SIG-M5 (cell line): ENCODE measurements at places on chromosomes 3 and 15.

DNA sequence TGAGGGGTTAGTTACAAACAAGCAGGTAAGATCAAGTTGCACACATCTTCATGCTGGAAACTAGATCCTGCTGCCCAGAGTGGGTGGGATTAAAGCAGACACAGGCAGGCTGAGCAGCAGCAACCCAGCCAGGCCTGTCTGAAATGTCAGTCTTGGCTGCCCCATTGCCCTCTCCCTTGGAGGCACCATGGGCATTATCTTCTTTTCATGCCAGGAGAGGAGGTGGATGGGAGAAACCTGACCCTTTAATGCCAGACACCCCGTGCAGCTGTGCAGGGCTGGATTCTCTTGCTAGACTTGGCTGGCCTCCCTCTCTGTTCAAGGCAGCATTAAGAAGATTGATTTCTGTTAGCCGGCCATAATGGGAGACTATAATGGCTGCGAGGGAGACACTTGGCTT lies 23.0 kb upstream of the EPHB1 start:
- DNase-seq = no peak

- DNase-seq = no peak
Observed at GRCh38 chr3:180332608-180333007, 269.4 kb upstream of the TTC14 start.

- DNase-seq = no peak
Observed at GRCh38 chr15:56871867-56872266, 46.6 kb upstream of the TCF12 start.

DNA sequence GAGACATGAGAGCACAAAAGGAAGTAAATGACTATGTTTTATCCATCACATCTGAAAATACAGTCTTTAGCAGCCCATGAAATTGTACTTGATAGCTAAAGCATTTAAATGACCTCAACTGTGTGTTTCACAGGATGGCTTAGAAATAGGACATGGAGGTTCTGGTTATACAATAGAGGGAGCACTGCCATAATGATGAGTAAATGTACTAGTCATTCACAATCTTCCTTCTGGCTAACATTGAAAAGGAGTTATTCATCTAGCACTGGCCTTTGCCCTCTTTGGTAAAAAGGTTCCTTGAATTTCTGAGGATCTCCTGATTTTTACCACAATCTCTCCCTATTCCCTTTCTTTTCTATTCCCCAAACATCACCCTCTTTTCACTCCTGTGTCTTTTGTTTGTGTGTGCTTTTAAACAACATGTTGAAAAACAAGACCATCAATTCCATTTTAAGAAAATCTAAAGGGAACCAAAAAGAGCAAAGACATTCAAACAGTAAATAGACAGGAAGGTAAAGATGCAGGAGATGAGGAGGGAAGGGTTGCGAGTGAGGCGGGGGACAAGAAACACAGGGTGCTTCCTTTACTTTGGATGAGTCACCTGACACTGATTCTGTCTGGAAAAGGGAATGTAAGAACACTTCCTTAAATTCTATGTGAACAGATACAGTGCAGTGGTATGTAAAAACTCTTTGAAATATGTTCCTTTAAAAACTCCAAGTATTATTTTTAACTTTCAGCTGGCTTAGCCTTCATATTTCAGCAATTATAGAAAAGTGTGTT lies 619.0 kb downstream of the MECOM start:
- DNase-seq = no peak

GRCh38 chr3:157160658-157161424 lies 894 bp upstream of the CCNL1 start:
- DNase-seq = peak; percentile 41

DNA sequence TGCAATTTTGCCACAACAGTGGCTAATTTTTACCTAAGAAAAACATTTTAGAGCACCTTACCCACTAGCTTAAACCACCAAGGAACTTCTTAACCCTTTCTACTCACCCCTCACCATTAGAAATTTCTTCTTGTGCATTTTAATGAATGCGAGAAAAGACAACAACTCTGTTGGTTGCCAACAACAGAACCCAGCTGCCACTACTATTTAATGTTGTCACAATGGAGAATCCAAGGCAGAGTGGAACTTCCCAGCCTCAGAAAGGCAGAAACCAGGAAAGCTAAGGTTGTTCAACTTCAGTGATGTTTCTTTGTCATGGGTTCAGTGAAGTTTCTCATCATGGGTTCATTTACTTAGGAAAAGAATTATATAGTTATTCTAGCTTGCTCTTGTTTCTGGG lies 325.2 kb upstream of the ARL6 start:
- no peak for DNase-seq

DNA sequence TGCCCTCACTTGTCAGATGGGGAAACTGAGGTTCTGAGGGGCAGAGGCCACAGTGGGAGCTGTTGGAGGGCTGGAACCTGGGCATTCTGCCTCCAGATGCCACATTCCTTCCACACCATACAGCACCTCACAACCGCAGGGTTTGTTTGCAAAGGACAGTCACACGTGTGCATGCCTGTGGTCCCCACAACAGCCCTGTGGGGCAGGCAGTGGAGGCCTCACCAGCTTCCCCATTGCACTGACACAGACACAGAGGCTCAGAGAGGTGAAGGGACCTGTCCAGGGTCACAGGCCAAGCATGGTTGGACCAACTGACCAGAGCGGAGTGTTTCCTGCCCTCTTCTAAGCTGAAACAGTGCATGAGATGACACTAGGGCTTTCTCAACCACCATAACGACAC lies 75.2 kb upstream of the SEC13 start:
- no peak for DNase-seq

GRCh38 chr3:47482366-47482765 lies 6.6 kb upstream of the SCAP start:
- no peak for DNase-seq

- no peak for DNase-seq
Observed at GRCh38 chr15:99425657-99426301, 140.0 kb upstream of the MEF2A start.

DNA sequence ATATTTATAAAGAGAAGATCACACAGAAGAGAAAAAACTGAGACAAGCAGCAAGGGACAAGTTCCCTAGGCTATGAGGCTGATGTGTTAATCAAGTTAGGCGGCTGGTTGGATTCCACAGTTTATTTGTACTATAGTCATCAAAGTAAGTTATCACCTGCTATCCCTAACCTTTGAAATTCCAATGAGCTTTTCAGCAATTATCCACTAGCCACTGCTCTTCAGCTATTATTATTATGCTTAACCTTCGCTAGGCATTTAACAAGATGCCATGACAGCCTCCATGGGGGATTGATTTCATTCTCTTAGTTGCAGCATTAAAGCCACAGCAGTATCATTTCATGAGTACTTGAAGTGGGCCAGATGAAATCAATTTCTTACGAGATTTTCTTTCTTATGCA lies 699.5 kb upstream of the NAALADL2 start:
- DNase-seq = no peak

- DNase-seq = no peak
Observed at GRCh38 chr3:7913283-7913682, 588.3 kb upstream of the LMCD1 start.

GRCh38 chr3:107213044-107213669 lies 164.1 kb upstream of the CCDC54 start:
- no peak for DNase-seq

- peak; percentile 50 for DNase-seq
Observed at GRCh38 chr3:25427942-25428788, at the start of gene RARB. TSS of gene RARB (plus strand) at chr3:25428263. CDS start at chr3:25428732, 469 bp downstream.

GRCh38 chr3:167406876-167407492 lies 26.9 kb upstream of the ZBBX start:
- DNase-seq = no peak

DNA sequence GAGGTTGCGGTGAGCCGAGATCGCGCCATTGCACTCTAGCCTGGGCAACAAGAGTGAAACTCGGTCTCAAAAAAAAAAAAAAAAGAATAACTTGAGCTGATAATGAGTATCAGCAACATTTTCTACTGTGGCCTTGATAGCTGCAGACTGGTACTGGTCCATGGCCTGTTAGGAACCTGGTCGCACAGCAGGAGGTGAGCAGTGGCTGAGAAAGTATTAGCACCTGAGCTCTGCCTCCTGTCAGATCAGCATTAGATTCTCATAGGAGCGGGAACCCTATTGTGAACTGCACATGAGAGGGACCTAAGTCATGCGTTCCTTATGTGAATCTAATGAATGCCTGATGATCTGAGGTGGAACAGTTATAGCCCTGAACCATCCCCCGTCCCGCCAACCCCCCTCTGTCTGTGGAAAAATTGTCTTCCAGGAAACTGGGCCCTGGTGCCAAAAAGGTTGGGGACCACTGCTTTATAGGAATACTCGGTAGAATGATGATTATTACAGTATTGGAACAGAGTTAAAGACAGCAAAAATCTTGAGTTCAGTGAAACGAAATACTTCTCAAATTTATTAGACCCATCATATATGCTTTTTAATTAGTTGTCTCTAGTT lies 126.0 kb downstream of the ZNF609 start:
- no peak for DNase-seq

GRCh38 chr3:68515237-68515636 lies 417.1 kb downstream of the TAFA4 start:
- no peak for DNase-seq

DNA sequence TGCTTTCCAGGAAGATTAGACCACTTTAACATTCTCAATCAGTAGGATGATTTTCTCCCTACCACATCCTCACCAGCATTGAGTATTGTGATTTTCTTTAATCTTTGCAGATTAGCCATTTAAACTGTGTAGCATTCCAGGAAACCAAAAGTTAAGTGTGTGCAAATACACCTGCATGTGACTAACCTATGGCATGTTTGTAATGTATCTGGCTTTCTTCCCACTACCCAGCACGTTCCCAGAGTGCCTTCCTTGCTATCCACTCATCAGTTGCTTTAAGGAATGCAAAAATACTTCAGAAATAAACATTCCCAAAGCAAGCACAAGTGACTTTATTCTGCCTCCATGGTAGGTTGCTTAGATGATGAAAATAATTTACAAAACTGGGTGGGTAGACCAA lies 74.2 kb downstream of the ATG7 start:
- no peak for DNase-seq

GRCh38 chr3:186307594-186308221 lies 54.3 kb downstream of the DGKG start:
- DNase-seq = no peak

- DNase-seq = no peak
Observed at GRCh38 chr15:28904541-28905315, 19.0 kb downstream of the APBA2 start.

DNA sequence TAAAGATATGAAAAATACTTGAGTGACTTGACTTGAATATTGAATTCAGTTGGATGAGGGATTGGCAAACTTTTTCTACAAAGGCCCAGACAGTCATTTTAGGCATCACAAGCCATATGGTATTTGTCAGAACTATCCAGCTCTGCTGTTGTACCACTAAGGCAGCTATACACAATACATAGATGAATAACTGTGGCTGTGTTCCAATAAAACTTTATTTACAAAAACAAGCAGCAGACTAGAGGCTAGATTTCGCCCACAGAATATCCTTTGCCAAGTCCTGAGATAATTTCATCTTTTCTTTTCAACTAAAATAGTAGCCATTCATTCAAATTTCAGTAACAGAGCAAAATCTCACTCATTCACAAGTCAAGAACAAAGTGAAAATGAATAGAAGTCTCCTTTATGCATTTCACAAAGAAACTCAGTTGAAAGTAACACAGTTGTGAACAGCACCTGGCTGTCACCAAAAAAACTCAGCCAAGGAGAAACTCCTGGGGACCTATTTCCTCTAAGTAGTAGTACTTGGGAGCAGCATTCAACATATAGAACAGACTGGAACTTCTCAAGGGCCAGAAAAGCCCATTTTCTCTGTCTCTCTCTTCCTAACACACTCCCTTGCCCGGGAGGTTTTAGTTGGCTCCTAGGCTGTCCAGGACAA lies 56.3 kb downstream of the OSBPL10 start:
- DNase-seq = no peak

DNA sequence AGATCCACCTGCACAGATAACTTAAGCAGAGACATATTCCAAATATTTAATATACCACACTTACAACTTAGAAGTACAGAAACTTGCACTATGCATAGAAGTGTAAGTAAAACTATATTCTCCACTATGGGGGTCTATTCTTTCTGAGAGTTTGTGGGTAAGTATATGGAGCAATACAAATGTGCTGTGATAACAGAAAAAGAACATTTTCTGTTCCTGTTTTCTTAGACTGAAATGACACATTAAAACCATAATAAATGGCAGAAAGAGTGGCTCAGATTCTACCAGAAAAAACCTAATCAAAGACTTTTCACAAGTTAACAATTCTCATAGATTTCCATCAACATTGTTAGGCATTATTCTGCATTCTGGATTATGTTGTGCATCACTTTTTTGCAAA lies 96.6 kb upstream of the WNT7A start:
- DNase-seq = no peak

DNA sequence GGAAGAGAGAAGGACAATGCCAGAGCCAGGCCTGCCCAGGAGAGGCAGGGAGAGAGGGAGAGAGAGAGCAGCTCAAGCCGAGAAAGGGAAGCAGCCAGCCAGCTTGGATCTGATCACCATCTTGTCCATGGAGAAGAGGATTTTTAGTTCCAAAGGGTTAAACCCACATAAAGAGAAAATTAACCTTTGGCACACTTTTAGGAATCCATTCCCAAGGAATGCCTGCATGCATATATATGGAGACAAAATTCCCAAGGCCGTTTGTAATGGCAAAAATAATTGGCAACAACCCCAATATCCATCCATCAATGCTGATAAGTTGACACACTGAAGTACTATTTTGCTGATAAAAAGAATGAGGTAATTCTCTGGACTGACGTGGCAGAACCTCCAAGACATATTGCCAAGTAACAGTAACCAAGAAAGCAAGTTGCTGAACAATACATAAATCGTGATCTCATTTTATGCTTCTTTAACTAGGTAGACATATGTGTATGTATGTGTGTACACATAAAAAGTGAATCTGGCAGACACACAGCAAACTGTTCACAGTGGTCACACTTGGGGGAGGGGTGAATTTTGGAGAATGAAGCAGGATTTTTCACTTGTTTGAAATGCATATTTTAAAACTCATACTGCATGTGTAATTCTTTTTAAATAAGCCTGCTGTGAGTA lies 7.5 kb upstream of the STRA6 start:
- no peak for DNase-seq

- no peak for DNase-seq
Observed at GRCh38 chr15:93296759-93297500, 207.9 kb upstream of the RGMA start.
